ENCODE measurements at places on chromosomes 11 and 22.
A peak's percentile ranks its signal among the peaks of the same experiment; 100 is the strongest.

DNA sequence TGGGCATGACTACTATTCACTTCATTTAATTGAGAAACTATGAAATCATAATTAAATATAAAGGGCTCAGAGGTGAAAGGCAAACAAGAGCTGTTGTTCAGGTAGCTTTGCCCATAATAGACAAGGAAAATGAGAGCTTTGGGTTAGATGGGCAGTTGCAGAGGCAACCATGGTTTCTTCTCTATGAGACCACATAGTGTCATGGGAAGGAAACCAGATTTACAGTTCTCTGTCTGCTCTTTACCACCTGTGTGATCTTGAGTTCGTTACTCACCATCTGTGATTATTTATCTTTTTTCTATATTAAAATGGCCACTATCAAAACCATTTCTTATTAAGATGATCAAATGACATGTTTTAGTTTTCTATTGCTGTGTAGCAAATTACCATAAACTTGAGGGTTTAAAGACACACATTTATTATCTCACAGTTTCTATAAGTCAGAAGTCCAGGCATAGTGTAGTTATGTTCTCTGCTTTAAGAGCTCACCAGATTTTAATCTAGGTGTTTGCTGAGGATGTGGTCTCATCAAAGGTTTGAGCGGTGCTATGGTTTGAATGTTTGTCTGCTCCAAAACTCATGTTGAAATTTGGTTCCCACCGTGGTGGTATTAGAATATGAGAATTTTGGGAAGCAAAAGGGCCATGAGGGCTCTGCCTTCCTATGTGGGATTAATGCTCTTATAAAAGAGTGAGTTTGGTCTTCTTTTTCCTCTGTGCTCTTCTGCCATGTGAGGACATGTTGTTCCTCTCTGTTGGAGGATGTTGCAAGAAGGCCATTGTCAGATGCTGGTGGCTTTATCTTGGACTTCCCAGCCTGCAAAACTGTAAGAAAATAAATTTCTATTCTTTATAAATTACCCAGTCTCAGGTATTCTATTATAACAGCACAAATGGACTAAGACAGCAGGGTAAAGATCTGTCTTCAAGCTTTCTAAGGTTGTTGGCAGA, 38.2 kb downstream of the OR2AG2 start:
- DNase-seq = no peak

DNA sequence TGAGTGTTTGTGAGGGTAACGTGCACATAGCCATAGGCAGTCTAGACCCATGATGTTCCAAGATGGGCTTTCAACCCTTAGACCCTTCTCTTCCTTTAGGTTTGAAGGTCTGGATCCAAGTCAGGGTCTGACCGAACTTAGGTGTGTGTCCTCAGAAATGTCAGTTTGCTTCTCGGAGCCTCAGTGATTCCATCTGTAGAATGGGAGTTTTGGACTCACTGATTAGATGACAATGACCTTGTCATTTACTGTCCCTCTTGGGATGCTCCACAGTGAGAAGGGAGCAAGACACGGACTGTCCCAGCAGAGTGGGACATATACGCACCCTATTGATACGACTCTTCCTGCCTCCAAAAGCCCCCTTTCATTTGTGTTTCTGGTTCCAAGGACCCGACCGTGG, 37.7 kb downstream of the ANO1 start:
- no peak for DNase-seq

- peak; percentile 53 for DNase-seq
These were observed 55.3 kb upstream of the CCDC188 start for GRCh38 chr22:20205964-20206708.

DNA sequence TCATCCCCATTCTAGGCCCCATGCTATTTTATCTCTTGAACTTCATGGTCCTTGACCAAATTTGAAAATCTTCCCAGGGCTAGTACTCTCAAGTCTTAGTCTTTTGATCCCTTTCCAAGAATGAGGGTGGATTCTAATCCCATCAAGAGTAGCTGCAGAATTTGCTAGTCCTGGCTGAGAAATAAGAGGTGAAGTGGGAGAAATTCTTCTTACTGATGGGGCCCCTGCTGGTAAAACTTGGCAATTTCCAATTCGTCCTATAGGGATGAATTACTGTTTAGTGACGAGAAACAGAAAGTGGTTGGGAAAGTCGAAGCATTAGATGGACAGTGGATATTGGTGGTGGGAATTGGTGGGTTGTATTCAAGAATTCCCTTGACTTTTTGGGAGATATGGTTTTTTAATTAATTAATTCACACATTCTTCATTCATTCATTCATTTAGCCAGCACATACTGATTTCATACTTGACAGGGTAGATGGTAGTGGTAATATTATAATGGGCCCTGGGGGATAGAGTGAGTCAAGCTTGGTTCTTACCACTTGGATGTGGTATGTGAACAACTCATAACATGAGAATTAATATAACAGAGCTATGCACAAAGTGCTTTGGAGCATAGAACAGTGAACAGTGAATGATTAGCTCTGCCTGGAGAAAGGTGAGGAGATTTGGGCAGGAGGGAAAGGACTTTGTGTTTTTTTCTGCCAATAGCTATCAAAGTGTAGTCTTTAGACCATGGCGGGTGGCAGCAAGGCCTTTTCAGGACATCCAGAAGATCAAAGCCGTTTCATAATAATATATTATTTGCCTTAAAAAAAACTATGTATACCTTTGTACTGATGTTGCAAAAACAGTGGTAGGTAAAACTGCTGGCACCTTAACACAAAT, 103.8 kb downstream of the STIM1 start:
- DNase-seq = no peak

GRCh38 chr11:2267306-2267850, 3.0 kb downstream of the ASCL2 start:
- DNase-seq = no peak

DNA sequence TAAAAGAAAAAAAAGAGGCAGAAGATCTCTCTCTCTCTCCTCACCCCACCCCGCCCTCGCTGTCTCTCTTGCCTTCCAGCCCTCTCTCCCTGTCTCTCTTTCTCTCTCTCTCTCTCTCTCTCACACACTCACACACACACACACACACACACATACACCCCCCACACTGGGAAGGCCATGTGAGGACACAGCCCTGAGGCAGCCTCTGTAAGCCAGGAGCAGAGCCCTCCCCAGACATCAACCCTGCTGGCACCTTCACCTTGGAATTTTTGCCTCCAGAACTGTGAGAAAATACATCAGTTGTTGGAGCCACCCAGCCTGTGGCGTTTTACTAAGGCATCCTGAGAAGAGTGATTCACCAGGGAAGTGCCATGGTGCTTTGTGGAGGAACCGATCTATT, 14.7 kb downstream of the APOL3 start:
- no peak for DNase-seq

DNA sequence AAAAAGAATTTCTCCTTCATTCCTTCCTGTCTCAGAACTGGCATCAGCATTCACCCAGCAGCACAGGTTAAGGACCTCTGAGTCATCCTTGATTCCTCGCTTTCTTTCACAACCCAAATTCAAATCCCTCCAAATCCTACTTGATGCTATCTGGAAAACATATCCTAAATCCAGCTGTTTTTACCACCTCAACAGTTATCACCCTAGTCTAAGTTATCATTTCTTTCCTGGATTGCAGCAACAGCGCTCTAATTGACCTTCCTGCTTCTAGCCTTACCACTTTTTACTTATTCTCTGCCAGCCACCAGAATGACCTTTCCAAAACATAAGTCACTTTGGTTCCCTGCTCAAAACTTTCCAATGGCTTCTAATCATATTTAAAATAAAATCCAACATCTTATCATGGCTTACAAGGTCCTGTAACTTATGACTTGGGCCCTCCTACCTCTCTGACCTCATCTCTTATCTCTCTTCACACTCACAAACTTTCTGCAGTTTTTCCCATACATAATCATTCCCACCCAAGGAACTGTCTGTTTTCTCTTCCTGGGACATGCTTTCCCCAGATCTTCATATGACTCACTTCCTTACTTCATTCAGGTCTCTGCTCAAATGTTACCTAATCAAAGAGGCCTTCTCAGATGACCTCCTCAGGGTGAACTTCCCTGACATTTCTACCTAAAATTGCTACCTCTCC, 119.4 kb downstream of the TTC28 start:
- DNase-seq = no peak

- no peak for DNase-seq
These were observed 2.1 kb downstream of the INCENP start for GRCh38 chr11:62125881-62126280.

DNA sequence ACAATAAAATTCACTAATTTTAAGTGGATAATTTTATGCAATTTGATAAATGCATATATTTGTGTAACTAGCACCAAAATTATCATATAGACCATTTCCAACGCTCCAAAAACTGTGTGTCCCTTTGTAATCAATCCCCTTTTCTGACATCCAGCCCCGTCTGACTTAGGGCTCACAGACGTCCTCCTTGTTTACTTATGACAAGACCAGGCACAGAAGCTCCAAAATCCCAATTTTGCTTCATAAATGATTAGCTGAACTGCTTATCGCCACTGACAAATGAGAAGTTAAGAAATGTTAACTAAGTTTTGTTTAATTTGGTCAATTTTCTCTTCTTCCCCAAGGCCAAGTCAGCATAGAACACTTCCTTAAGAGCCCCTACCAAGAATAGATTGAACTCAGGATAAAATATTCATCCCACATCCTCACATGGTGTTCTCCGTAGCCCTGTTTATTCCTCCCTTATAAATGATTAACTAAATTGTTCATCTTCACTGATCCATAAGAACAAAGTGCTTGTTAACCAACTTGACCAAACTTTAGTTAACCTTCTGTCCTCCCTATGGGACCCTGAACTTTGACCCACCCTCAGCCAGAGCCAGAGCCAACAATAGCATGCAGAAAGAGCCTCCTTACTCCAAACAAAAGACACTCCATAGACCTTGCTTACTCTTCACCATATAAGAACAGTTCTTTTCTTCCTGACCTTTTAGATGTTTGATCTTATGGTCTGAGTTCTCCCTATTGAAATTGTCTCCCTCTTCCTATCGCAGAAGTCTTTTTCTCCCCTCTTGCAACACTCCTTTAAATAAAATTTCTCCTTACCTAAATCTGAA, 30.8 kb upstream of the GLYAT start:
- no peak for DNase-seq

- DNase-seq = no peak
These were observed 91.2 kb downstream of the GRIA4 start for GRCh38 chr11:105701098-105701497.

DNA sequence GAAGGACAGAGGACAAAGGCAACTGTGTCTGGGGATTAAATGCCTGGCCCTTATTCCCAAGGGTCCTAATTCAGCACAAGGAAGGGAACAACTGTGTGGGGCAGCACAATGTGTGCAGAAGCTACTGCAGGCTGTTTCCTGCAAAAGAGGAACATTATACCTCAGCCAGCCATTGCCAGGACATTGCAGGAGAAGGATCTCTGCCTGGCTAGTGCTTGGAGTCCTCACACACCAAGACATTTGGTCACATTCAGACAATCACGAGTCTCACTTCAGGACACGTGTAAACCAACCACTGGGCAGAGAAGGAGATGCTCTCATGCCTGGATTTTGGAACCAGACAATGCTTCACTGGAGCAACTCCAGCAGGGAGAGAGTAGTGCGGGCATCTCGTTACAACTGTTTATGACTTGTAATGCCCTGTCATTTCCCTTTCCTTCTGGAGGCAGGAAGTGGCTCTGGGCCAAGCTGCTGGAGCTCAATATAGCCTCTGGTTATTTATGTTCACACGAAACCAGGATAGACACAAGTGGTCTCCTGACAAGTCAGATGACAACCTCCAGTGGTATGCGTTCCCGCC, 23.9 kb upstream of the ZC3H12C start:
- no peak for DNase-seq

- no peak for DNase-seq
These were observed 606.6 kb downstream of the TBC1D22A start for GRCh38 chr22:47369020-47369419.

- no peak for DNase-seq
These were observed 74.4 kb upstream of the GUCY1A2 start for GRCh38 chr11:107092667-107093066.

GRCh38 chr11:689625-690024, 5.4 kb downstream of the DEAF1 start:
- no peak for DNase-seq

DNA sequence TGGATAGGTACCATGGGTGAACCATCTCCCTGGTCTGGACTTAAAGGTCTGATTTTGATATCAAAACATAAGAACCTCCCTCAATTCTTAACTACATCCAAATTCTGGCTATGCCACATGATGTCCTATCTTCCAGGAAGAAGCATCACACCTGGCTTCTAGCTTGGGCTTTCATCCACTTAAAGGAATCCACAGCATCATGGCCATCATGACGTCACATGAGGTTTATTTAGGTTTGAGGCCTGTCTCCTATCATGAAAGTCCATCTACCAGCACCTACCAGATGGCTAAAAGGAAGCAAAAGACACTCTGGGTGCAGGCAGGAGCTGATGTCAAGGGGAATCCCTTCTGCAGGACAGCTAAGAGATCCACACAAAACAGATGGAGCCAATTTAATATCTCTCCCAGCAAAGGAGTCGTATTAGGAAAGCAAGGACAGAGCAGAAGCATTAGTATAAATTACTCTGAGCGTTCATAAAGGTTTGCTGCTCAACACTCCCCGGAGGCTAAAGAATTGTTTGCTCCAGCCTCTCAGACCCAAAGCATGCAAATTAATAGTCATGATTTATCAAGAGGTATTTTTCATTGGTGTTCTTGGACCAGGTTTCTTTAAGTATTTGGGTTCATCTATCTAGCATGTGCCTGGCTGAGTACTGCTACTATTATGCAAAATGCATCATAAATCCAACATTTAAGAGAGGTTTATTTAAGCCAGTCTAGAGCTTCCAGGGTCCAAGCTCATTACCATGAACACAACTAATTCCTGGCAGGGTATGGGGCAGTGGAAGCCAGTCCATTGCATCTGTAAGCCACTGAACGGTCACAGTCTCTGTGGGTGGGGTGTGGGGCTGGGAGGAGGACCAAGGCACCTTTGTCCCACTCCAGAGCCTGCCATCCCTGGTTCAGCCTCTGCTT, 47.2 kb downstream of the GALNT18 start:
- no peak for DNase-seq

GRCh38 chr11:96869207-96869606, 479.4 kb downstream of the JRKL start:
- DNase-seq = no peak

GRCh38 chr11:124644426-124645280, 22.0 kb downstream of the TBRG1 start:
- DNase-seq = no peak

- DNase-seq = no peak
These were observed 856.6 kb downstream of the METTL15 start for GRCh38 chr11:28964811-28965210.

DNA sequence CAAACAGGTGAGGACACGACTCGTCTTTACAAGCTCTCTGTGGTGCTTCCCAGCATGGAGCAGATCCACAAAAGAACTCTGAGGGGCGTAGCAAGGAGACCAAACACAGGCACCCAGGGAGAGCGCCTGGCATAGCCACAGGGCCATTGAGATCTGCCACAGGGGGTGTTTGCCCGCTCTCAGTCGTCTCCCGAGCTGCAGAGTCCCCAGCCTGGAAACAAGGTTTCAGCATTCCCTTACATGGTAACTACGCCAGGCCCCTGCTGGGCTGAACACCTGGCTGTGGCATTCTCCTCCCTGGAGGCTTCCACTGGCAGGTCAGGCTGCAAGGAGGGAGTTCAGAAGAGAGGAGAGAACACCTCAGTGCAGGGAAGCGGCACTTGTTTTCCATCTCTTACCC, 962.1 kb downstream of the NTM start:
- DNase-seq = no peak

GRCh38 chr22:32457031-32457430, 7.2 kb downstream of the BPIFC start:
- DNase-seq = no peak

Data from stimulated activated CD8-positive, alpha-beta memory T cell treated with anti-CD3 and anti-CD28 coated beads, Interleukin-7, amount 100 ng/mL, for 48 hours (primary cell).